ENCODE measurements at places on chromosomes 7 and 10.

GRCh38 chr7:26659121-26659520 is 205.3 kb downstream of the SKAP2 start:
- no peak for DNase-seq

DNA sequence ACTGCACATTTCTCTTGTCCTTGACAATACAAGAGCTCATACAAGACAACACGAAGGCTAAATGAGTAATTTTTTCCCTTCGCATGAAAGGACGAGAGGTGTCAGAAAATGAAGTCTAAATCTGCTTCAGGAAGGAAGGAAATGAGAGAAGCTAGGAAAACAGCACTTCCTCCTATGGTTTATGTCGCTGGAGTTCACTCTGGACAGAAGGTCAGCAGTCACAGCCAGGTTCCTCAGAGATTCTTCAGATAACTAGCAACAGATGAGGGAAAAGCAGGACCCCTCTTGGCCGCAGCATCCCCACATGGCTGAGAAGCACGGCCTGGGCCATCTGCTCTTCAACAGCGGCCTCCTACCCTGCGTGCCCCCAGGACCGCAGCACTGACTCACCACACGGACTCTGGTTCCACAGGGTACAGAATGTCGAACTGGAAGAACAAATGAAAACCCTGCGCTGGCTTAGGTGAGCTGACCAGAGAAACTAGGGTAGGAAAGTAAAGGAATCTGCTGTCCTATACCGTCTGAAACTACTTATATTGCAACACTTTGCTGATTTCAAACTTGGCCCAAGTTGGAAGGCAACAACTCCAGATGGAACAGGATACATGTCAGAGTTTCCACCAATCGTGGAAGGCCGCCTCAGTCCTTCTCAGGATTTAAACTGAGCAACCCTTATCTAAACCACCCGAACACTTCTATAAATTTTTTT is 26.3 kb downstream of the DNMBP start:
- peak; percentile 73 for DNase-seq

DNA sequence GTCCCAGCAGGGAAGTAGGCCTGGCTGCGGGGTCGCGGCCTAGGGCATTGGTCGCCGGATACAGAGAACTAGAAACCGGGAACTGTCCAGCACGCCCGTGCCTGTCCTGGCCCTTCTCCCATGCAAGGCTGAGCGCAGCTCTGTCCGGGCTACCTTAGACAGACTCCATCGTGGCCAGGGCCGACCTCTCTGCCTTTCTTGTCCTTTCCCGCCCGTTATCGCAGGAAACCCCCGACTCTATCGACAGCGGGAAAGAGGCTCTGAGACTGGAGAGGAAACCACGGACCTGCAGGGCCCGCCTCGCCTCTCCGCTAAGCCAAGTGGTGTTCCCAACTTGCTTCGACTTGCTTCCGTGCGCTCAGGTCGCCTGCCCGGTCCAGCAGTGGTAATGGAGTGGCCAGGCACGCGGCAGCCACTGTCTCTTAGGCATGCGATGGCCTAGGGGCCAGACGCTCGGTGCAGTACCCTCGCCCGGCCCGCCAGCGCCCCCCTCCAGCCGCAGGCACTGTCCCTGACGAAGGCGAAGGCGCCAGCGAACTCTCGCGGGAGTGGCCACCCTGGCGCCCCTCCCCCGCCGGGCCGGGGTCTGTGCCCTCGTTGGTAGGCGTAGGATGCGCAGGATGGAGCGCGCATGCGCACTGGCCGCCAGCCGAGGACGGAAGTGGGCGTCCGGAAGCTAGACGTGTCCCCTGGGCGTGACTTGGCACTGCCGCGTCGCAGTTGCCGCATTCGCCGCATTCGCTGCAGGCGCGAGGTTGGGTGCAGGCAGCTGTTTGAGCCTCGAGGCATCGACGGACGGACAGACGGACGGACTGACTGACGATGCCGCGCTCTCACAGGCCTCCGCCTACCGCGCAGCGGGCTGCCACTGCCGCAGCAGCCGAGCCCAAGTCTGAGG is 54.4 kb downstream of the MCMBP start:
- no peak for DNase-seq

DNA sequence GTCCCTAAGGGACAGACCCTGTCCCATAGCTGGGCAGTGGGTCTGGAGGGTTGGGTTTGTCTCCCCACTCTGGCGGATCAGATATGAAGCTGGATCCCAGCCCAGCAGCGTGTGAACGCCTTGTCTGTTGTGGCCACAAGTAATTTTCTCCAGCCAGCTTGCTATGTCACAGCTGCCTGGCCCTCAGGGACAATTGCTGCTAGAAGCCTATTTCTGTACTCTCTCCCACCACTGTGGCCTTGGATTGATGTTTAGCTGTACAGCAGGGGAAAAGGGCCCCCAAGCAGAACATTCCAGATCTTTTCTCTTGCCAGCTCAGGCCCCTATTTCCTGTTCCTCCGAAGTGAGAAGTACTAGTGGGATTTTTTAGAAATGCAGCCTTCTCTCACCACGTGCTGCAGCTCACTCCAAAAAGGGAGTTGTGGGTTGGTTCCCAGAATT is 53.5 kb upstream of the WAC start:
- DNase-seq, result no peak

GRCh38 chr10:16599662-16600061 is 78.0 kb upstream of the C1QL3 start:
- no peak for DNase-seq

- DNase-seq, result no peak
These were observed 5.2 kb downstream of the PSMG3 start for GRCh38 chr7:1564603-1565022.

DNA sequence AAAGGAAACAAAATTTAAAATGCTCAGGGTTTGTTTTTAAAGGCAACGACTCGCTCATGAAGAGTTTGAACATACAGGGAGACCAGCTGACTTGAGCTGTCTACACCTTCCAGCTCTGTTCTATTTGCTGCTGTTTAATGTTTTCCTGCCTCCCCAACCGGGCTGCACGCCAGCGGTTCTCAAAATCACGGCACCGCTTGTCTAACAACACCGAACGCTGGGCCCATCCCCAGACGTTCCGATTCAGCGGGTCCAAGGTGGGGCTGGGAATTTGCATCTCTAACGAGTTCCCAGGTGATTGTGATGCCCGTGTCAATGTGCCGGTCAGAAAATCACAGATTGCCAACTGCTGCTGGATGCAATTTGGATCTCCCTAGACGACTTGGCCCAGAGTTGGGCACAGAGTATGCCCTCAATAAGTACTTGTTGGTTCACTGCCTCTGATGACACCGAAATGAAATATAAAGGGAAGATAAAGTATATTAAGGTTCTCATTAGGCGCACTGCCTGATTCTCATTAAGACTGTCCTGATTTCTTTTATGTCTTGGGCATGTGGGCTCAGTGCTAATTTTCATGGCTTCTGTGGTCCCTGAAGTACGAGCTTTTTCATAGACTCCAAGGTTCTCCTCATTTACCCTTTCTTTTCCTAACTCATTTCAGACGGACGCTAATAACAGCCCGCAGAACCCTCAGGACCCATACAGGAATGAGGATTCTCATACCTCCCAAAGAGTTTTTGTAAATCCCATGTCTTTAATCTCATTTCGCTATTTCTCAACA is 28.5 kb downstream of the CELF2 start:
- DNase-seq, result no peak

- DNase-seq, result no peak
These were observed 27.9 kb downstream of the WIPI2 start for GRCh38 chr7:5217851-5218331.

GRCh38 chr10:18264466-18265050 is 124.3 kb downstream of the CACNB2 start:
- DNase-seq, result no peak

- no peak for DNase-seq
These were observed 86.5 kb upstream of the HPS1 start for GRCh38 chr10:98533241-98533640.

DNA sequence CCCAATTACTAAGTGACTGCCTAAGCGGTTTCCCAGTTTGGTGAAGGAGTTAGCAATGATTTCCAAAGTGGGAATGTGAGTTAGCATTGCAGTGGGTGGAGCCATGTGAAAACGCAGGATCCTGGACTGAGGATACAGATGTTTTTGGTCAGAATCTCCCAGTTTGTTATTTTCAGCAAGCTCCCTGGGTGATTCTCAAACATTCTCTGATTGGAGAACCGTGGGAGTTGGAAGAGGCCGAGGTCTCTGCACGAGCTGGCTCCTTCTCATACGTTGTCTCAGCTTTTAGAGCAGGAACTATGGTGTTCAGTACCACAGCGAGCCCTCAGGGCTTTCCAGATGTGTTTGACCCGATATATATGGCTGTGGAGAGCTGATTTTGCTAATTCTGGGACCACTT is 396.5 kb upstream of the NPVF start:
- DNase-seq, result no peak

- peak; percentile 32 for DNase-seq
These were observed 271.5 kb upstream of the TAC1 start for GRCh38 chr7:97460433-97460832.

DNA sequence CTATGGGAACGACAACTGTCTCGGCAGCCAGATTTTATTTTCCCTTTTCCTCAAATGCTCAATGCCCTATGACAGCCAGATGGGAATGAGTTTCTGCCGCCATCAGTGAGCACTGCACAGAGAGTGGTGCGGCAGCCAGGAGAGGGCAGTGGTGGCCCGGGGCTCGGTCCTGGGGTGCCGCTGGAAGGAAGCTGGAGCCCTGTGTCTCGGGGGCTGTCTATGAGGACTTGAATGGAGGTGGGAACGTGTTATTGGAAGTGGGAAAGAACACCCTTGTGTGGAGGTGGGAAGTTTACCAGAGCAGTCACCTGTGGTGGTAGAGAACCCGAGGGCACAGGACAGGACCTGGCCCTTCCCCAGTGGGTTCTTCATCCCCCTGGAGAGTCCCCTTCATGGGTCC is 35.8 kb downstream of the JAKMIP3 start:
- DNase-seq, result no peak

DNA sequence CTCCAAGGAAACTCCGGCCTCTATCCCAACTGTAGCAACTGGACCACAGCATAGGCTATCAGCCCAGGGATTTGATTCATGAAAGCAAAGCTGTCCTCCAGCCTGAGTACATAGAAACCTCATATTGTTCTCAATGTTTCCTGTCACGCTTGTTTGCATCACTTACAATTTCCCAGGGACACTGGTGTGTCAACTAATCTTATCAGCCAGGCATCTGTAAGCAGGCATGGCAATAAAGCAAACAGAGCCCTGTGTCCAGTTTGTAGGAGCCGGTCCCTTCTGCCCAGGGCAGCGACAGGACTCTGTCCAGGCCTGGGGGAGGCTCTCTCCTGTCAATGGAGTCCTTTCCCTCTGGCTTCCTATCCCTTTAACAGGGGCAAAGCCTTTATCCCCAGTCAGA is 23.0 kb upstream of the CDHR3 start:
- DNase-seq, result no peak

- DNase-seq, result no peak
These were observed 332.9 kb upstream of the PRKCQ start for GRCh38 chr10:6912929-6913328.

- no peak for DNase-seq
These were observed 56.5 kb upstream of the WIPF3 start for GRCh38 chr7:29749701-29750321.

- no peak for DNase-seq
These were observed 40.2 kb upstream of the ATP6V0A4 start for GRCh38 chr7:138838166-138838565.

- DNase-seq, result no peak
These were observed 107.4 kb downstream of the UNCX start for GRCh38 chr7:1340031-1340430.

GRCh38 chr7:17696422-17696821 is 243.9 kb downstream of the SNX13 start:
- DNase-seq, result peak; percentile 55

DNA sequence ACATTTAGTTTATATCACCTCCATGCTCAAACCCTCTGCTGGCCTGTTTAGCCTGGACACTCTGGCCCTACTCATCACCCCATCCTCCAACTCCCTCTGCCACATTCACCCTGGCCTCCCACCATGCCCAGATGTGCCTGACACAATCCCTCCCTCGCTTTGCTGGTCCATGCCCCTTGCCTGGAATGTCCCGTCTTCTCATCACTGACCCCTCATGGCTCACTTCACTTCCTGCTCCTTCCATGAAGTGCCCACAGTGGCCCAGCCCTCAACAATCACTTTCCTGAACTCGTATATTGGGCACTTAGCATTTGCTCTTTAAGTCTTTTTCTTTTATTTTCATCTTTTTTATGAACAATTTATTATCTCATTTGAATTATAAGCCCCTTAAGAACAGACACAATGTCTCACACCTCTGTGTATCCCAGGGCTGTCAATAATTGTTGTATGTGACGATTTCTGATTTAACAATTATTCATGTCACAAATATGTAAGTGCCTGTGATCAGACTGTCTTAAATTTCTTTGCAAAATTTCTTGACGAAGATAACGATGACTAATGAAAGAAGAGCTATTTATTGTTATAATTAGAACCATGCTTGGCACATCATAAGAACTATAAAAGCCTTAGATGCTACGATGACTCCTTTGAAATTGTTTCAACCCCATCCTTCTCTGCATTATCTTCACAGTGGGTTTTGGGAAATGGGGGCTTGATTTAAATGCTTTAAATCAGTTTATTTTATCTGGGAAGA is 209.9 kb upstream of the YAE1 start:
- peak; percentile 1 for DNase-seq

- DNase-seq, result no peak
These were observed 204.5 kb upstream of the GHITM start for GRCh38 chr10:83934641-83935338.

DNA sequence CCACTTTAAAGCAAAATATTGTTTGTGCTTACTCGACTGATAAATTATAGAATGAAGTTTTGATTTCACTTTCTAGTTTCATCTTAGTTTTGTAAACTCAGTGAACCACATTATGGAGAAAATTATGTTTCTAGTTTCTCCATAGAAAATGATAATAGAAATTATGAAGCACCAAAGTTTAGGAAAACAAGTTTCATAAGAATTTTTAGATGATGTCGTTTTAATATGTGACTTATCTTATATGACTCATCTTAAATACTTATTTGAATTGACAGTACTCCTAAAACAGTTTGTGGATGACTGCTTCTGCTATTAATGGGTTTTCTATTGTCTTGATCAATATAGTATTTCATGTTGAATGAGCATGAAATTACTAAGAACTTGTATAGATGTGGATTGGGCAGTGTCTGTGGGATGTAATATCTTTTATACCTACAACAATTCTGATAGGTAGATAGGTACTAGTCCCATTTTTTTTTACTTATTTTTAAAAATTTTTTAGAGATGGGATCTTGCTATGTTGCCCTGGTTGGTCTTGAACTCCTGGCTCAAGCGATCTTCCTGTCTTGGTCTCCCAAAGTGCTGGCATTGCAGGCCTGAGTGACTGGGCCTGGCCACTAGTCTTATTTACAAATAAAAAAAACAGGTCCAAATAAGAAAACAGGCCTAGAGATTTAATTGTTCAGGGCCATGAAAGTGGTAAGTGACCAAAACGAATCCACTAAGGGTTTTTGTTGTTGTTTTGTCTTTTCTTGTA is 3.7 kb downstream of the HBP1 start:
- DNase-seq, result no peak

GRCh38 chr7:6026011-6026819 is 5.0 kb upstream of the ANKRD61 start:
- DNase-seq, result peak; percentile 71

GRCh38 chr7:28479507-28479947 is 67.2 kb downstream of the CREB5 start:
- DNase-seq, result no peak

GRCh38 chr10:6269953-6270867 is 67.5 kb downstream of the PFKFB3 start:
- peak; percentile 84 for DNase-seq

GRCh38 chr10:93859049-93859655 is 34.6 kb upstream of the SLC35G1 start:
- peak; percentile 9 for DNase-seq
